ENCODE measurements at places on chromosomes 1 and 21.

- DNase-seq: no peak
These were observed 468 bp upstream of the ABCA4 start for GRCh38 chr1:94121411-94121821.

- no peak for DNase-seq
These were observed 12.4 kb downstream of the NRIP1 start for GRCh38 chr21:15052459-15052763.

- no peak for DNase-seq
These were observed 79.4 kb upstream of the RUNX1 start for GRCh38 chr21:35128536-35128935.

GRCh38 chr1:8878448-8878697 is at the start of gene ENO1:
TSS of gene ENO1 (minus strand) at chr1:8878686. CDS start at chr1:8874908, 3,778 bp downstream.
- no peak for DNase-seq

GRCh38 chr1:10122926-10123325 is 87.4 kb upstream of the KIF1B start:
- DNase-seq: no peak

Measured in stimulated activated CD8-positive, alpha-beta memory T cell treated with anti-CD3 and anti-CD28 coated beads, Interleukin-15, amount 100 ng/mL, for 4 hours (primary cell).